NCI-H146 (cell line): ENCODE measurements at places on chromosomes 2 and 18.

DNA sequence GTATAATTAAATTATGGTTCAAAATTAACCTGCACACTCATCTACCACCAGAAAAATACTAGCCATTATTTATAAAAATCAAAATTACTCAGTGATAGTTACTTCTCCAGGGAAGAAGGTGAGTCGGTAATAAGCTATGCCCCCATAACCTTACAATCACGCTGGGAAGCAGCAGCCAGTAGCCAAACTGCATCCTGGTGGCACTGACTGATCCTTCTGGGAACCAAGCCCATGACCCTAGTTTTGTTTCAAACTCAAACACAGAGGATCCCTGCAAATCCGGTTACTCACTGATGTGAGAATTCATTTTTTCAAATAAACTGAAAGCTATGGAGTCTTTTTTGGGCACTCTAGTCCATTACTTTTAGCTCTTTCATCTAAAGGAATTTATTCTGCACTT is 88.2 kb upstream of the VWC2L start:
- no peak for DNase-seq

DNA sequence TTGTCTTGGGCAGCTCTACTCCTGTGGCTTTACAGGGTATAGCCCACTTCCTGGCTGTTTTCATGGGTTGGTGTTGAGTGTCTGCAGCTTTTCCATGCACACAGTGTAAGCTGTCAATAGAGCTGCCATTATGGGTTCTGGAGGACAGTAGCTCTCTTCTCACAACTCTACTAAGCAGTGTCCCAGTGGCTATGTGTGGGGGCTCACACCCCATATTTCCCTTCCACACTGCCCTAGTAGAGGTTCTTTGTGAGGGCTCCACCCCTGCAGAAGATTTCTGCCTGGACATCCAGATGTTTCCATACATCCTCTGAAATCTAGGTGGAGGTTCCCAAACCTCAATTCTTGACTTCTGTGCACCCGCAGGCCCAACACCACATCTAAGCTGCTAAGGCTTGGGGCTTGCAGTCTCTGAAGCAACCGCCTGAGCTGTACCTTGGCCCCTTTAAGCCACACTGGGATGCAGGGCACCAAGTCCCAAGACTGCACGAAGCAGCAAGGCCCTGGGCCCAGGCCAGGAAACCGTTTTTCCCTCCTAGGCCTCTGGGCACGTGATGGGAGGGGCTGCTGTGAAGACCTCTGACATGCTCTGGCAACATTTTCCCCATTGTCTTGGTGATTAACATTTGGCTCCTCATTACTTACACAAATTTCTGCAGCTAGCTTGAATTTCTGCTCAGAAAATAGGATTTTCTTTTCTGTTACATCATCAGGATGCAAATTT is 9.4 kb downstream of the ELAC1 start:
- no peak for DNase-seq

DNA sequence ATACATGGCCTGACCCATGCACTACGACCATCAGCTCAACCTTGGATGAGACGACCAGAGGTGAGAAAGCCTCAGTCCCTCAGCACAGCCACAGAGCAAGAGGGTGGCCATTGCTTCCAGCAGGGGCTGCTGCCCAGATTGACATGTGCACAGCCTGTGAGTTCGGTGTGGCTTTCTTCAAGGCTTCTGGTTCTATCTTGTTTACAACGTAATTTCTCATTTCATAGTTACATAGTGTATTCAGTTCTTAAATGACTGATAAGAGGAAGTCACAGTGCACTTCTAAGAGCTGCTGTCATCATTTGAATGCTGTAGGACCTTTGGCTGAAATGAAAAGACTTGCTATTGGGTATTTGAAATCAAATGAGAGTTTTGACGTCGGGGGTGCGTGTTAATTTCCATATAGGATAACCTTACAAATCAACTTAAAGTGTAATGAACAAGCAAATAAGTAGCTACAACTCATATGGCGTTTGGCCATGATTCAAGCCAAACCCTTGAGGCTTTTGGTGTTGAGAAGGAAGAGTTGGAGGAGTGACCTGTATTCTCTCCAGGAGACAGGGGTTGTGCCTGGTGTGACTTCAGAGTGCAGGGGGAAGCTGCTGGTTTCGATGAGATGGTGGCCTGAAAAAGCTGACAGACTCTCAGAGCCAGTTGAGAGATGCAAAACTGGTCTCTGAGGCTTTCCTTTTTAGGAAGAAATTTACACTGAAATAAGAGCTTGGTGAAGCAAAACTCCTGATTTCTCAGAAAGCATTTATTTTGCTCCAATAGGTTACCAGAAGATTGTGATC is 51.0 kb downstream of the TSHZ1 start:
- no peak for DNase-seq

DNA sequence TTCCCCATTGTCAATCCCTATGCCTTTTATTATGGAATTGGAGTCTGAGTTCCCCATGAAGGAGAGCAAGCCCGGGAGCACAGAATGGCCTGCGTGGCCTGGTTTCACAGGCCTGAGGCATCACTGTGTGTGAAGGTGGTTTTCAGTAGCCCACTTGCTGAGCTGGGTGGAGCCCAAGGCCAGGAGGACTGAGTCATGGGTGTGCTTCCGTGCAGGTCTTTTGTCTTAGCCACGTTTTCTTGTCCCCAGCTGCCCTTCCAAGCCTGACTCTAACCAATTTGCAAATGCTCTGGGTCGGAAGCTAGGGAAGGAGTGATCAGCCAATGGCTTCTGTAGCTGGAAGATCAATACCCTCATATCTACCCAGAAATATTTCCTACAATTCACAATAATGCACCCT is 119.2 kb downstream of the MAPK4 start:
- peak; percentile 75 for DNase-seq

GRCh38 chr2:184030989-184031388 is 567.3 kb upstream of the ZNF804A start:
- no peak for DNase-seq

DNA sequence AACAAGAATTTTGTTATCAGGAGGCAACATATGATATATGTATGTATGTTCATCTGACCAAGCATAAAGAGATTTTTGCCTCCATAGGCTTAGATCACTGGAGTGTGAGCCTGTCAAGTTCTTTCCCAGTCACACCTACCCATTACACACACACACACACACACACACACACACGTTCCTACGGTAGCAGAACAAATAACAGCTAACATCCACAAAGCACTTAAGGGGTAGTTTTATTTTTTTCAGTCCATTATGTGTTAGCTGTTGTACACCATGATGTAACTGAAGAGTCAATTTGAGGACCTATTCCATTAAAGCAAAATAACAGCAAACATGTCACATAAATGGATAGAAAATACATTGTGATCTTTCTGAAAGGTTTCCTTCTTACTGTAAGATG is 39.5 kb downstream of the UGP2 start:
- no peak for DNase-seq

GRCh38 chr2:230583581-230583980 is 129.1 kb upstream of the CAB39 start:
- DNase-seq, result no peak
